ENCODE measurements at places on chromosomes 3 and 15.

- ATAC-seq, result no peak
Observed at GRCh38 chr15:53833134-53833624, 73.7 kb upstream of the WDR72 start.

GRCh38 chr3:39250116-39250747, 29.6 kb downstream of the CX3CR1 start:
- no peak for ATAC-seq

- ATAC-seq, result no peak
Observed at GRCh38 chr3:4448187-4448586, 18.9 kb downstream of the SUMF1 start.

DNA sequence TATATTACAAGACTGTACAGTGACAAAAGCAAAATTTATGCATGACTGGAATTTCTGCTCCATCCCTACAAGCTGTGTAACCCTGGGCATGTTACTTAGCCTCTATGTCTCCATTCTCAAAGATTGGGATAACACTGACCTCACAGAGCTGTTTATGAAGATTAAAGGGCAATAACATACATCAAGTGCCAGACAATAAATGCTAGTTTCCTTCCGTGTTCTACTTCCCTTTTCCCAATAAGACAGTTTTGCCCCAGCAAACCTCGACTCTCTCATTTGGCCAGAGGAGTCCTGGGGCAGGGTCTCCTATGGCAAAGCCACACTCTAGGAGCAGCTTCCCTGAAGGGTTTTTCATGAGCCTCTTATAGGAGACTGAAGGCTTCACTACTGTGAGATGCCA, 7.5 kb downstream of the HEXA start:
- no peak for ATAC-seq

DNA sequence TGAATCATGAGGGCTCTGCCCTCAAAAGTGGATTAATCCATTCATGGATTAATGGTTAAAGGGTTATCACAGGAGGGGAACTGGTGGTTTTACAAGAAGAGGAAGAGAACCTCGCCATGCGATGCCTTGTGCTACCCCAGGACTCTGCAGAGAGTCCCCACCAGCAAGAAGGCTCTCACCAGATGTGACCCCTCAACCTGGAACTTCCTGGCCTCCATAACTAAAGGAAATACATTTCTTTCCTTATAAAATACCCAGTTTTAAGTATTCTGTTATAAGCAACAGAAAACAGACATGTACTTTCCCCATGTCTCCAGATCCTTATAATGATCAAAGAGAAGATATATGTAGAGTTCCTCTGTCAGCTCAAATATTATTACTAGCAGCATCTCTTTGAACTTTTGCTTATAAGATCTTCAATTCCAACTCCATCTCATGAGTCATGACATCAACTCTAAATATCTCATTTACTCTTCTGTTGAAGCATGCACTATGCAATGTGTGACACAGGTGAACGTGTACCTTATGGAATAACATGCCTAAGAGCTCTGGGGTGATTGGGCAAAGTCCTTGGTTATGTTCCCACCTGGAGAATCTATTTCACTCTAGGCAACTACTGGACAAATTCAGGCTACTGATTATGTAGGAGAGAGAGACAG, 37.5 kb upstream of the ZBTB38 start:
- ATAC-seq, result no peak

GRCh38 chr15:95549168-95549738, 781.2 kb upstream of the NR2F2 start:
- no peak for ATAC-seq

All from activated CD4-positive, CD25-positive, alpha-beta regulatory T cell treated with anti-CD3 and anti-CD28 coated beads, Interleukin-2, amount 50 U/mL, for 24 hours (primary cell).